ENCODE measurements at places on chromosomes 3 and 15.

GRCh38 chr3:114428044-114428595, 134.3 kb downstream of the TIGIT start:
- DNase-seq = no peak

DNA sequence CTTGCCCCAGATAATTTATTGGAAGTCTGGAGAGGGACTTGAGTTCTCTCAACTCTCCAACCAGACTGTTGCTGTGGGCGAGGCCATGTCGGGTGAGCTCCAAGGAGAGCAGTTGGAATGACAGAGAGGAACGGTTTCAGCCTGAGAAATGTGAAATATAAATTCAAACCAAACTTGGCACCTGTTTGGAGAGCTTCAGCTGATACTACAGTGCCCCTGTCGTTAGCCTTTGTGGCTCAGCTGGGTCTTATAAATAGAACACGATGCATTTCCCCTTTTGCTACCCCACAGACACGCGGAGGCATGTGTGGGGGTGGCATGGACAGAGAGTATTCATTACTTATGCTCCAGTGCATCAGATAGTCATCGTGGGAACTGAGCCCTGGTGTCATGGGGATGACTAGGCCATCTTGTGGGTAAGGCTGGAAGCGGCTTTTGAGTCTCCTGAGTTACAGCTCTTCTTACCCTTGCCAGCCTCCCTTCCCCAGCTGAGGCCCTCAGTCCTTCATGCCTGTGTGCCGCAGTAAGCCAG, 15.6 kb downstream of the SMAD3 start:
- DNase-seq = no peak

GRCh38 chr3:127707851-127708411, 35.2 kb downstream of the ABTB1 start:
- DNase-seq = no peak

- DNase-seq = no peak
Measured at GRCh38 chr3:14691239-14691638, 16.3 kb downstream of the C3orf20 start.

DNA sequence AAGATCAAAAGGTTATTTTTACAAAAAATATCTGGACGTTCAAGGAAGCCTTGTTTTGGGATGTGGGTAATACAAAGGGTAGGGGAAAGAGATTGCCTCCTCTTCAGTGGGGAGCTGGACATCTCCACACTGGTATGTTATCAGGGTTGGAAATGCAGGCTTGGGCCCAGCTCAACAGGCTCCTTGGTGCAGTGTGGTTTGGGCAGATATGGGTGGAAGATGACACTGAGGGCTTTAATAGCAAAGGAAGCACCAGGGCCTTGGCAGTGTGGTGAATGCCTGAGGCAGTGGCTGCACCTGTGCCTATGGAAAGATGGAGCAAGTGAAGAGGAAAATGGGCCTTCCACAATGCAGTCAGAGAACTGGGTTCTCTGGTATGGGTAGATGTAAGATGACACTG, 11.2 kb upstream of the MED12L start:
- no peak for DNase-seq

DNA sequence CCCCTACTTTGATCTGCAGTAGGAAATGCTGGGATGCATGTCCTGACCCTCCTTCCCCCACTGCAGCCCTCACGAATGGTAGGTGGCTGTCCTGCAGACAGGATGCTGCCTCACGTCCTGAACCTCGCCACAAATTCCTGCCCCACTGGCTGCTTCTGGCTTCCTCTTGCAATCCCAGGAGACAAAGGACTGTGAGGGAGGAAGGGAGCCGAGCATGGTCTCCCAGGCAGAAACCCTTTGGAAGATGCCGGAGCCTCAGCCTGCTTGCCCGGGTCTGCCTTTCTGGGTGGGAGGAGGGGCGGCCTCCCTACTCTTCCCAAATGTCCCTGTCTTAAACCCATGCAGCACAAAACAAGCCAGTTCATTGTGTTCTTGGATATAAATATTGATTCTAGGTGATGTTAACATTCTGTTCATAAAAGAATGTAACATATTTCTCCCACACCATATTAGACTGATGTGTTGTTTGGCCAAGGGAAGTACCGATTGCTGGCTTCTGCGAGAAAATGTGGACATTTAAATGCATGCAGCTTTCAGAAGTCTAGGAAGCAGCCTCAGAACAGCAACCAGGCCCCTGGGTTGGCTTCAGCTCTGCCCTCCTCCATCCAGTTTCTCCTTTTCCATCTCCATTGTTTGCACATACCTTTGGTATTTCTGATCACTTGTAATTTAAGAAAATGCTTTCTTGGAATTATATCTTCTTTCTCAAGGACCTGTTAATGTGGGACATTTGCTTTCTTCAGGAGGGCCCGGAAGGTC, 75.3 kb downstream of the HMG20A start:
- DNase-seq = peak; percentile 75

DNA sequence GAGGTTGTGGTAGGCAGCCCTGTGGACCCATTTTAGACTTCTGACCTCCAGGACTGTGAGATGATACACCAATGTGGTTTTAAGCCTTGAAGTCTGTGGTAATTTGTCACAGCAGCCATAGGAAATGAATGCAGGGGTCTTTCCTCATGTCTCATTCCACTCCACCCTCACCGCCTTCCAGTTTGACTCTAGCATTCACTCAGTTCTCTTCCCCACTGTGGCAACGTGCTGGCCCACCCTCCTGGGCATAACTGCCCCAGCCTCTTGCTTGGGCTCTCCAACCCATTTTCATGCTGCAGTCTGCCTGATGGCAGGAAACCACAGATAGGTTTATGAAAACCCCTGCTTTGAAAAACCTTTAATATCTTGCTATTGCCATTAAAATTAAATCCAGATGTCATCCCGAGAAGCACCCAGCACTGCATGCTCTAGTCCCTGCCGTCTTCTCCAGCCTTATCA, 7.3 kb upstream of the TRNT1 start:
- DNase-seq = peak; percentile 30

- peak; percentile 34 for DNase-seq
Measured at GRCh38 chr3:88005066-88005465, 53.7 kb downstream of the CGGBP1 start.

GRCh38 chr3:23796518-23796917, 9.2 kb upstream of the UBE2E1 start:
- DNase-seq = no peak

DNA sequence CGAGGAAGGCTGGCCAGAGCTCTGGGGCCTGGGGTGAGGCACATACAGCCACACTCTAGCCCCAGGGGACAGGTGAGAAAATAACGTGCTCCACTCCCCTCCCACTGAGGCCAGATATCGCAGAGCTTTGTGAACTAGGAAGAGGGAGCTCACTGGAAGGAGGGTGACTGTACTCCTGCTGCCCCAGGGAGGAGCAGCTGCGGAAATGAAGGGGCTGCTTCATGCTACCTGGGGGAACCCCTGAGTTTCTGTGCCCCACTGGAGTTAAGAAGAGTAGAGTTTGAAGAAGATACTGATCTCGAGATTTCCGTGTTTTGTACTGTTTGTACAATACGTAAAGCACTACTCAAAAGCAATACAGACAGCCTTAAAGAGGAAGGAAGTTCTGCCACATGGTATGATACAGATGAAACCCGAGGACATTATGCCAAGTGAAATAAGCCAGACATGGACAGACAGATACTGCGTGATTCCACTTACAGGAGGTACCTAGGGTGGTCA, 44.6 kb downstream of the CMTM6 start:
- no peak for DNase-seq

GRCh38 chr3:22007368-22007767, 256.4 kb upstream of the ZNF385D start:
- DNase-seq = no peak

- DNase-seq = no peak
Measured at GRCh38 chr15:42363487-42363886, 4.2 kb downstream of the CAPN3 start.

GRCh38 chr3:188701485-188701969, 470.2 kb upstream of the TPRG1 start:
- DNase-seq = no peak

- DNase-seq = no peak
Measured at GRCh38 chr15:99556011-99556410, 9.8 kb upstream of the MEF2A start.

GRCh38 chr3:159953325-159954085, 35.1 kb upstream of the IL12A start:
- DNase-seq = no peak

DNA sequence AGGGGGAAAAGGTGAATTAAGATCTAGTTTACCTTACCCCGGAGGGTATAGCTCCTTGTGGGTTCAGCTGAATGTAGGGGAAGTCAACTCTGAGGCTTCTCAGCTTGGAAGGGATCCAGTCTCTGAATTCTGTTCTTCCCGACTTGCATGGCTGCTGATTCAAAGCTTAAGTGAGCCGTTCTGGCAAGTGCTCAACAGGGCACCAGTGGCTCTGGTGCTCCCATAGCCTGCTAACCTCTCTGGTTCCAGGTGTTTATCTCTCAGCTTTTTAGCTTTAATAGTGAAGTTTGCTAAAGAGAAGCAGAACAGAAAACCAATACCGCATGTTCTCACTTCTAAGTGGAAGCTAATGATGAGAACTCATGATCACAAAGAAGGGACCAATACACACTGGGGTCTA, 46.3 kb upstream of the RBP1 start:
- no peak for DNase-seq
